Glomerular endothelial cell (primary cell): ENCODE measurements at places on chromosomes 13 and 19.

GRCh38 chr13:74696148-74696922 is 562.1 kb upstream of the KLF12 start:
- no peak for DNase-seq

- no peak for DNase-seq
Observed at GRCh38 chr19:22595918-22596341, 38.2 kb upstream of the ZNF492 start.

DNA sequence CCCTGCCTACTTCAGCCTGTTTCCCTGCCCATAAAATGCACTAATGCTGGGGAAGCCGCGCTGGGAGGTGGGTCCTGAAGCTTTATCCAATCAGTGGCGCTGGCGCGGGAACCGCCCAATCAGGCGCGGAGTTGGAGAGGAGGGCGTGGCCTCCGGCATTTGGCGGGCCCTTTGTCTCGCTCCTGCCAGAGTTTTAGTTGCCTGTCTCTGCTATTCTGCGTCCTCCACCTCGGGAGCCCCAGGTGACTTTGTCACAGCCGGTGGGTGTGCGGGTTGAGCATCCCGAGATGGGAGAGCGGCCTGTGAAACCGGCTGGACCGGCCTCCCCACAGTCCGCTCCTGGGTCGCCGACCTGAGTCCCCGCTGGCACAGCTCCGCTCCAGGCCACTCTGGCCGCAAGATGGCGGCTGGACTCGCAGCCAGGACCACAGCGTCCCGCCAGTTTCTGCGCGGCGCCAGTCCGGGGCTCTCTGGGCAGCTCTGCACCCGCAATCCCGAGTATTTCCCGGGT is 30.7 kb upstream of the ZNF429 start:
- no peak for DNase-seq

GRCh38 chr13:40613192-40613818 is 53.1 kb downstream of the FOXO1 start:
- no peak for DNase-seq

GRCh38 chr19:19145684-19146608 is 7.7 kb upstream of the TMEM161A start:
- no peak for DNase-seq

GRCh38 chr19:2503521-2504109 is 27.7 kb downstream of the GADD45B start:
- no peak for DNase-seq

GRCh38 chr13:94417294-94417693 is 62.2 kb downstream of the DCT start:
- no peak for DNase-seq
